ENCODE measurements at places on chromosomes 4 and X.
A peak's percentile ranks its signal among the peaks of the same experiment; 100 is the strongest.

GRCh38 chr4:175971388-175972179, 94.1 kb upstream of the WDR17 start:
- DNase-seq: no peak

DNA sequence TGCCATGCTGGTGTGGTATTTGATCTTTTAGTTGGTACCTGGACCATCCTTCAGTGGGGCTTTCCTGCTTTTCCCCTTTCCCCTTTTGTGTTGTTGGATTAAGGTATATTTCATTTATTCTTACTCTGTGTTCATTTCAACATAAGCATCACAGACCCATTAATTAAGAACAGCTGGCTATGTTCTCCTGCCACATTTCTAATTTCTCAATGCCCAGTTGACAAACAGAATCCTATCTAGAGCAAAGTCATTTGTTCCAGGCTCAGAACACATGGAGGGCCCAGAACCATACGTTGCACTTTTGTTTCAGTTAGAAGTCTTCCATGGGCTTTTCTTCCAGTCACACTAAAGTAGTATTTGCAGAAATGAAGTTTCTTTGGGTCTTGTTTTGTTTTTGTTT, 46.1 kb upstream of the EOLA2 start:
- no peak for DNase-seq

- no peak for DNase-seq
Observed at GRCh38 chr4:8796096-8796495, 75.5 kb downstream of the HMX1 start.

- DNase-seq: no peak
Observed at GRCh38 chr4:10611673-10612072, 72.9 kb downstream of the CLNK start.

DNA sequence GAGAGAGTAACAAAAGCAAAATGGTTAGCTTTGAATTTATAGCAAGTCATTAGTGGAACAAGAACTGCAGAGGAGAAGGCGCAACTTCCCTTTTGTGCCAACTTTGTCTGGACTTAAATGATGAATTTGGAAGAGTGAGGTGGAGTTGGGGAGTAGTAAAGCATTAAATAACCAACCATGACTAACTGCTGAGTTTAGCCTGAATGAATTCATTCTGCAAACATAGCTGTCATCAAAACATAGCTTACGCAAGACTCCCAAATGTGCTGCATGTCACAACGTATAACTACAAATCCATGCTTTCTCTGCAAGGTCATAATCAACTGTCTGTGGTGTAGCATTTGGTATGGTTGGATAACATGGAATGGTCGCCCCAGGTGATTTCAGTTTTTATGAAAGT, 75.9 kb upstream of the RPL34 start:
- DNase-seq: no peak

DNA sequence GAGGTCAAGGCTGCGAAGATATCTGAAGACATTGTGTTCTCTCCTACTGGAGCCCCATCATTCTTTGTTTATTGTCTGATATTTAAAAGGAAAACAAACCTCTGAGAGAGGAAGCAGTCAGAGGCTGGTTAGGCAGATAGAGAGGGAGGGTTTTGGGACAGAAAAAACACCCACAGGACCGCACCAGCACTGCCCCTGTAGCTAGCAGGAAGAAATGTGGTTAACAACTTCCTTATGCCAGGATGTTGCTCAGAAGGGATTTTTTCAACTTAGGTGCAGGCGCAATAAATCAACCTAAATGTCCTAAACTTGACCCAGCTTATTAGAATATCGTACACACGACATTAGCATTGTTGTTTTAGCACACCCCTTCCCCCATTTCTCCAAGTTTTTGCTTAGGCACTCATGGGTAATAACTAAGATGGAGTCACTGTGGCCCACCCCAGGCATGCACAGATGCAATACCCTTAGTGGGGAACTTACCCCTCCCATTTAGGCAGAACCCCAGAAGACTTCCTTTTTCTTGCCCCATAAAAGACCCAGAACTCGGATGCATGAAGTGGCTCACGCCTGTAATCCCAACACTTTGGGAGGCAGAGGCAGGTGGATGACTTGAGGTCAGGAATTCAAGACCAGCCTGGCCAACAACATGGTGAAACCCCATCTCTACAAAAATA, 2.8 kb upstream of the ZNF718 start:
- DNase-seq: no peak

- peak; percentile 41 for DNase-seq
Observed at GRCh38 chrX:131072871-131073571, 14.9 kb downstream of the ARHGAP36 start.

DNA sequence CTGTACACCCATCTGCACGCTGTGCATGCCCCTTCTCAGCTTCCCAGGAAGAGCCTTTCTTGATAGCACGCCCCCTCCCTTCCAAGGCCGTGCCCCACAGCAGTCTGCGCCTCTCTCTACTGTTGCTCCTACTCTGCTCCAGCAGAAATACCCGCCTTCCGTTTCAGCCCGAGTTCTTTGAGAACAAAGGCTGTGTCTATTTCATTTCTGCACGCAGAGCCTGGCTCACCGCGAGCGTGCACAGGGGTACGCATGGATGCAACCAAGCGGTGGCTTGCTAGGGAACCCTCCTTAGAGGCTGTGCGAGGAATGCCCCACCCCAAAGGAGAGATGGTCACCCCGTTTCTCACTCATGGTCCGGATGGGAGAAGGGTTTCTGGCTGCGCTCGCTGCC, 485 bp downstream of the AADAT start:
- DNase-seq: peak; percentile 60

DNA sequence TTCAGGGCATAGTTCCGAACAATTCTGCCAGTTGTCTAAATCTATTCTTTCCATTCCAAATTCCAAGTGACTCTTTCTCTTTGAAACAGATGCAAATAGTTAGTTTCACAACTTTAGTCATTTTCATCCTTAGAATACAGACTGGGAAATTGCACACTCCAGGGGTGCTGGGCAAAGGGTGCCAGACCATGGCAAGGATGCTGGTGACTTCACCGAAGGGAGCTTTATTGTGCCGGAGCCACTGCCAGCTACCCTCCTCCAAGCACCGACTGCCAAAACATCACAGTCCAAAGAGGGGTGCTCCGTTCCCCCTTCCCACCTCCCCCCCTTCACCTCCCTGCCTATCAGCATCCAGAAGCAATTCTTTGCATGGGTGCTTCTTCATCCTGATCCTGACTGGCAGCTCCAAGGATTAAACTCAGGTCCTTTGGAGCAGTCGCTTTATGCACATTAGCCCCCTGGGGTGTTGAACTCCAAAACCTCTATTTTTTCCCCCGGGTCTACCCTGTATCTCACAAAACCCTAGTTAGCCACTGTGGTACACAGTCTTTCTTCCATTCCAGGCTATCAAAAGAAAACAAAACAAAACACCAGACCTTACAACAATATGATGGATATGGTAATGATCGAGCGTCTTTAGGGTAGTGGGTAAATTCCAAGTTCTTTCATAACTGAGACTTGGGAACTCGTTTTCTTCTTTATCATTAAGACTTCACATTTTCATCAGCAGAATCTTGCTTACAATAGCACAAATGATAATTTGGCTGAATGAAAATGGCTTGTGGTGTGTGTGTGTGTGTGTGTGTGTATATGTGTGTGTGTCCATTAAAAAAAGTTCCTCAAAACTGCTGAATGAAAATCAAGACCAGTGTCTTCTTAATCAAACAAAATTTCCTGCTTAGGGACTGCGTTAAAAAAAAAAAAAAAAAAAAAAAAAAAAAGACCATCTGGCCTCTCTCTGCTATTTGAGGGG, 28.7 kb downstream of the MID1 start:
- no peak for DNase-seq

- DNase-seq: no peak
Observed at GRCh38 chr4:146382194-146382593, 139.5 kb downstream of the SLC10A7 start.

GRCh38 chr4:7156328-7156727, 36.0 kb upstream of the SORCS2 start:
- peak; percentile 11 for DNase-seq

DNA sequence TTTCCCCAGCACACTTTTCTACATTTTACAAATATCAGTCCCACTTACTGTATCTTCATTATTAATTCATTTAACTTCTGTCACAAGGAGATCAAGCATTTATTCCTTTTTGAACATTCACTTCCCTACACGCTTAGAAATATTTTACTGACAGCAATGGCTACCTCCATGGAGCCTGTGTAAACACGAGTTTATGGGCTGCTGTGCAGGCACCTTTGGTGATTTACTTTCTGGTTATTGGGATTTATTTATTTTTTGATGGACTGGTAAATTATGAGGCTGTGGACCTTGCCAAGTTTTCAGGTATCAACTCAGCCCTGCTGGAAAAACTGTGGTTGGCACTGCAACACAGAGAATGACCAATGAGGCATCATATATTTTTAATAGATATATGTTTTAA, 45.4 kb upstream of the PAQR3 start:
- DNase-seq: no peak

- DNase-seq: no peak
Observed at GRCh38 chrX:69398881-69399280, 105.2 kb upstream of the NALF2 start.

- no peak for DNase-seq
Observed at GRCh38 chrX:130716781-130717413, 186.1 kb downstream of the ENOX2 start.

Data from H9 (cell line).